T-cell (primary cell): ENCODE measurements at places on chromosomes 7 and 10. TPM values are rescaled to one million over a fixed set of nuclear protein-coding genes. Genes with fewer than 3 reads are reported as not detected.

Gene ACTR3C
- 13.1 TPM for total RNA-seq

Gene NPSR1
- not detected for total RNA-seq

DNA sequence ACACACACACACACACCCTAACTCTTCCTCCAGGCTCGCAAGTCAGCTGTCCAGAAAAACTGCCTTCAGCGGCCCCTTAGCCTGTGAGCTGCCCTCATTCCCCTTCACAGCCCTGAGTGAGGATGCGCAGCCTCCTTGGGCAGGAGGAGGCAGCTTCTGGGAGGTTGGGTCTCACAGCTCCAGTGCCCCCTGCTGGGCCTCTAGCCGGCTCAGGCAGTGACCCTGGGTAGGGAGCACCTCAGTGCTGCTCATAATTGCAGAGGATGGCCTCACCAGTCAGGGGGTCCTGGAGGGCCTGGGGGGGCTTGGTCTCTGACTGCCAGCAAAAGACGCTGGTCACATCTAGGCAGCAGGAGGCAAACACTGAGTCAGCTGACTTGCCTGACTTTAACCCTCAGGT lies 43.7 kb downstream of the ZNF273 start:
- no peak for DNase-seq

Gene HIPK2
- 33.4 TPM for total RNA-seq

DNA sequence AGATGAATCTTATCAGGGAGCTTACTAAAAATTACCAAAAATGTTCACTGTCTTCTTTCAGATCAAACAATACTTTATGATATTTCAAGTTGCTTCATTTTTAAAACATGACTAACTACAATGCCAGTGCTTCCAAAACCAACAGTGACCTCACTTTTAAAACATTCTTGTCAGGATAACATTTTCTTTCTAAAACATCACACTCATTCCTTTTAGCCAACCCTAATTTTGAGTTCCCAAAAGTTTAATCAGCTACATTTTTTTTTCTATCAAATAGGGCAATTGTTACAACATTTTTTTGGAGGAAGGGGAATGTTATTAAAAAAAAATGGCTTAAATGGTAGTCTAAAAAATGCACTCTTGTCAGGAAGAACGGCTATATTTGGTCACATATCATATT lies 37.3 kb downstream of the RTKN2 start:
- DNase-seq = no peak

- DNase-seq = no peak
These were observed 53.3 kb upstream of the SLC16A12 start for GRCh38 chr10:89588671-89589070.

DNA sequence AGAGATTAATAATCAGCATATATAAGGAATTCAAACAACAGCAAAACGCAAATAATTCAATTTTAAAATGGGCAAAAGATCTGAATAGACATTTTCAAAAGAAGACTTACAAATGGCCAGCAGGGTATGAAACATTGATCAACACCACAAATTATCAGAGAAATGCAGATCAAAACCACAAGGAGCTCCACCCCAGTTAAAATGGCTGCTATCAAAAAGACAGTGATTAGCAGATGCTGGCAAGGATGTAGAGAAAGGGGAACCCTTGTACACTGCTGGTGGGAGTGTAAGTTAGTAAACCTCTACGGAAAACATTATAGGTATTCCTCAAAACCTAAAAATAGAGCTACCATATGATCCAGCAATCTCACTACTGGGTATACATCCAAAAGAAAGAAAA lies 128.0 kb upstream of the CACUL1 start:
- no peak for DNase-seq

Gene DEPP1
- not detected for total RNA-seq

GRCh38 chr7:100867040-100867775 lies at the start of gene TRIP6:
TRIP6 (plus strand) TSS chr7:100867387; CDS start chr7:100867498, 111 bp downstream.
- no peak for DNase-seq

Gene SUN3
- not detected for total RNA-seq

Gene DNAJC1
- 23.1 TPM for total RNA-seq

GRCh38 chr10:113047605-113047962 lies 97.5 kb downstream of the TCF7L2 start:
- no peak for DNase-seq

- no peak for DNase-seq
These were observed 22.9 kb upstream of the NANOS1 start for GRCh38 chr10:119006451-119007210.
